ENCODE measurements at places on chromosomes 5 and 9.

DNA sequence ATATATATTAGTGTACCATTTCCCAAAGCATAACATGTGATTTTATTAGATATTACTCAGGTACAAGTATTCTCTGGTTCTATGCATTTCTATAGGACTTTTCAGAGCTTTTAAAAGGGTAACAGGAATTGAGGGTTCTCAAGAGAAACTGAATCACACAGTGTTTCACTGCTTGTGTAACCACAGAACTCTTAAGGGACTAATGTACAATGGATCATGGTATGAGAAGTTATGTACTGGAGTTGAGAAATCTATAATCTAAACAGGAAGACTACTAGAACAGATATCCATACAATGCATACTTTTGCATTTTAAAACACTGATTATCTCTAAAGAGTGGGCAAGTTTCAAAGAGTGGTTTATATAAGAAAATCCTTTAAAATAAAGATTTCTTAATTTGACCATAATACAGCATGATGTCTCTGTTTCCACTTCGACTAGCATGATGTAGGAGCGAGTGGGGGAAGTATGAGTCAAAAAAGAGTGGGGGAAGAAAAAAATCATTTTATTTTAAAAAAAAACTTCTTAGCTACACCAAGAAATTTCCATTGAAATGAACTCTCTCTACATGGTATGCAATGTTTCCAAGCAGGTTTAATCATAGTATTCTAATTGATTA, 183.5 kb downstream of the RFX3 start:
- no peak for DNase-seq

DNA sequence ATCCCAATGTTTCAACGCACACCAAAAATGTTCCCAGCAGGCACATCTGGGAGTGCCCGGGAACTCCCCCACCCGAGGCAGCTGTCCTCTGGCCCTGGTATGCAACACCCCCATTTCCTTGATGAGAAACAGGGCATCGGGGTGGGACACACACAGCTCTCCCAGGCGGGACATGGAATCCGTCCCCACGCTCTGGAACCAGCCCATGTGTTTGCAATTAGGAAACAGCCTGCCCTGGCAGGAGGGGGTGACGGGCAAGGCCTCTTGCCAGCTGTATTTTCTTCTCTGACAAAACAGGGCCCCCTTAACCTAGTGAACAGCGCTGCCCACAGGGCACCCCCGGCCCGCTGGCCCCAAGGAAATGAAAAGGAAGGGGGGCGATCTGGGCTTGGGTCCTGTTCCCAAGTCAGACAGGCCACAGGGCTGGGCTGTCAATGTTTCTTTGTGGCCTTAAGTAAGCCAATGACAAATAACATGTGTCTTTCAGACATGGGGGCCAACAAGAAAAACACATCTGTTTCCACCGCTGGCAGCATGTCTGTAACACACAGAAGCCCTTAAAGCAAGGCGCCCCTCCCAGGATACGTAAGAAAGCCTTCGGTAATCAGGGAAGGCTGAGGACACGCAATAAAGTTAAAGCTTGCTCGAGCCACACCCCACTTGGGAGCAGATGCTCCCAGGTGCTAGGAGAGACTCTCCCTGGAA, 125.3 kb downstream of the ROR2 start:
- no peak for DNase-seq

DNA sequence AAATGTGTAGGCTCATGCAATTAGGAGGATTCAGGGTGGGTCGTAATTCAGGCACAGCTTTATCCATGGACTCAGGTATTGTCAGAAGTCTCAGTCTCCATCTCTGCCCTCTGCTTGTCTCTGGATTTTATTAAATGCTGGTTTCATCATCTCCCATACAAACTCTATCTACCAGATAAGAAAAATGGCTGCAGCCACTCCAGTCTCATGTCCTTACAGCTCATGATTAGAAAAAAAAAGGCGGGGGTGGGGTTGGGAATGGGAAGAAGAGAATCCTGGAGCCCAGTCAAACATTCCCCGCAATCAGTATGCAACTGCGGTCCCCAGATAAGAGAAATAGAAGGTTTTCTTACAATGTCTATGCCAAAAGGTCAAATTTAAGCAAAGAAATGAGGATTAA, 7.6 kb upstream of the FBXO38 start:
- no peak for DNase-seq

DNA sequence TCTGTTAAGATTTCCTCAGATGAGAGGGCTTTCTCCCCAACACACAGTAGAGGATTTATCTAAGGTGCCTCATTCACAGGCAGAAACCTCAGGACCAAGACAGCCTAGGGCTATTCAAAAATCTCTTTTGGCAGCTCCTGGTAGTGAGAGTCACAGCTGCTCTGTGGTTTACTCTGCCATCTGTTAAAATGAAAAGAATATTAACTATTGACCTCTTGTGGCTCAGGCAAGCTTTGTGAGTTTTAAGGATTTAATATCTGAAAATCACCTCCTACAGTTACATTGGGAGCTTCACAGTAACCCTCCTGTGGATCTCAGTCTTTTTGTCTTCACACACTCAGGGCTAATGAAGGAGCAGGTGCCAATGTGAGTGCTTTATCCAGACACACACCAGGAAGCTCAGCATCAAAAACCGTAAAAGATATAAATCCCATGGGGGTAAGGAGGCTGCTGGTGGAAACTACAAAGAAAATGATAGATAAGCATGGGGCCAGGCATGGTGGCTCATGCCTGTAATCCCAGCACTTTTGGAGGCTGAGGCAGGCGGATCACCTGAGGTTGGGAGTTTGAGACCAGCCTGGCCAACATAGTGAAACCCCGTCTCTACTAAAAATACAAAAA, 29.7 kb downstream of the PPP1R2B start:
- no peak for DNase-seq

GRCh38 chr9:122031776-122032175, 61.3 kb downstream of the TTLL11 start:
- no peak for DNase-seq

GRCh38 chr5:165630261-165630778, 2124.9 kb downstream of the MAT2B start:
- no peak for DNase-seq

DNA sequence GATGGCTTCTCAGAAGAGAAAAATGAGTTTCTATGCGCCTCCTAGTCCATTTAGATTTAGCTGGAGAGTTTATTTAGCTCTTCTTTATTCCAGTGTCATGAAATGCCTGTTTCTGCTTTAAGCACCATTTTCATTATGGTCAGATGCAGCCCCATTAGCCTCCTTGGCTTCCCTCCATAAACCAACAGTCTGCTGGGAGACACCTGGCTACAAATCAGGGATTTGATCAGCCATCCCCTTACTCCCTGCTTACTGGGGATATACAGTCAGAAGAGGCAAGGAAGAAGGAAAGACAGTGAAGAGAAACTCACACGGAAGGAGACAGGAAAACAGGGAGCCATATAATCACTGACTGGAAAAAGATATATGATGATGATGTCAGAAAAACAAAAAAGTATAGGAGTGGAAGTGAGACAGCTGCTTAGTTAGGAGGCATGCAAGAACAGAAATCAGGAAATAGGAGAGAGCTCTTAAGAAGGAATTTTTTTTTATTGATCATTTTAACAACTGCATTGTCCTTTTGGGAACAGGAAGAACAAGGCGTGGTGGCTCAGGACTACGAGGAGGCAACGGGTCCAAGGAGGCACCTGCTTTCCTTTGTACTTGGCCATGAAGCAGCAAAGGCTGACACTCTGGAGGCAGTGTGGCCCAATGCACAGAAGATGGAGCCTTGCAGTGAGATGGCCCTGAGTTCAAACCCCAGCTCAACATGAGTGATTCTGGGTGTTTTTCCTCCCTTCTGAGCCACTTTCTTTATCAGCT, 56.1 kb downstream of the MED27 start:
- DNase-seq, result no peak

- no peak for DNase-seq
These were observed 122.2 kb downstream of the SLIT3 start for GRCh38 chr5:169178754-169179153.

GRCh38 chr5:112710896-112711295, 26.8 kb upstream of the APC start:
- no peak for DNase-seq

DNA sequence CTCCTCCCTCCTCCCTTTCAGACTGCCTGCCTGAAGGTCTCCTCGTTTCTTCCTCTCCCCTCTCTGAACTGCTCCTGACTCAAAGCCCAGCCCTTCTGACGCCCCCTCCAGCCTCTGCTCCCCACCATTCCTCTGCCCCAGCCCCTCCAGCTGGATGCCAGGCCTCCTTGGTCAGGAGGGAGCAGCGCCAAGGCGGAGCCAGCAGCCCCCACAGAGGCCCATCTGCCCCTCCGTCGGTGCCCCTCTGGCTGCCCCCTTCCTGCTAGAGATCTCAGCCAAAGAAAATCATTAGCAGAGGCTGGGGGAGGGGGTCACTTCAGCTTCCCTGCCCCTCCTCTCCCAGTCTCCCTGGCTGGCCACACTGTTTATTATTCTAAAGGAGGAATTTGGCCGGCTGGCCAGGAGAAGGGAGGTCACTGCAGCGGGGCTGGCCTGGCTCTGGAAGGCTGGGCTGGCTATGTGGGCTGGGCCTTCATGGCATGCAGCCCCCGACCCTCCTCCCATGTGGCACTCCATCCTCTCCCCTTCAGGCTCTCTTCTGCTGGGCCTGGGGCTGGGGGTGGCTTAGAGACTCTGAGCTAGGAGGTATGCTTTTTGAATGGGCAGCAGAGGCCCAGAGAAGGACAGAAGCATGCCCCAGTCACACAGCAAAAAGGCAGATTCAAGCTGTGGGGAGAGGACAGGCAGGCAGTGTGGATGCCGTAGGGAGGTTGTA, 16.9 kb downstream of the PDGFRB start:
- DNase-seq, result no peak

DNA sequence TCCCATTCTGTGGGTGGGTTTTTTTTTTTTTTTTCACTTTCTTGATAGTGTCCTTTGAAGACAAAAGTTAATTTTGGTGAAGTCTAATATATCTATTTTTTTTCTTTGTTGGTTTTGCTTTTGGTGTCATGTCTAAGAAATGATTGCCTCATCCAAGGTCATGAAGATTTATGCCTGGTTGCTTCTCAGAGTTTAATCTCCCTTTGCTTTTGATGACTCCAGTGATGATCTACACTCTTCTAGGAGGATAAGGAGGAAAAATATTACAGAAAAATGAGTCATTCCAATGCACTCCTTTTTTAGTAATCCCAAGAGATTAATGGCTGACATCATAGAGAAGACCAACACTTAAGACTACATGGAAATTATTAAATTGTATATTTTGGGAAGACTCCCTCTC, 79.7 kb upstream of the ICE1 start:
- no peak for DNase-seq

DNA sequence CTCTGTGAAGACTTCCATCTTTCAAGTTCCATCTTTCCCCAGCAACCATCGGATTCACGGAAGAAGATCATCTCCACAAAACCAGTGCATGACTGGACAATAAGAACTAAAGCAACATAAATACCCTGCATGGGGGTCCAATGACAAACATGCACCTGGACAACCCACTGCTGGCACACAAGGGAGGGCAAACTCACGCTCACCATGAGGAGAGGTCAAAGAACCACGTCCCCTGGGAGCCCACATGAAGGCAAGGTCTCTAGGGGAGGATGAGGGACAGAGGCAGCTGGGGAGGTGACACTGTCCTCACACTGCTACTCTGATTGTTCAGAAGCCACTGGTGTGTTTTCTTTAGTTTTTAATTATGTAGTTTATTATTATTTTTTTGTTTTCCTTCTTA, 190.8 kb downstream of the MED10 start:
- no peak for DNase-seq

GRCh38 chr5:180631549-180632383, 17.6 kb downstream of the FLT4 start:
- no peak for DNase-seq

DNA sequence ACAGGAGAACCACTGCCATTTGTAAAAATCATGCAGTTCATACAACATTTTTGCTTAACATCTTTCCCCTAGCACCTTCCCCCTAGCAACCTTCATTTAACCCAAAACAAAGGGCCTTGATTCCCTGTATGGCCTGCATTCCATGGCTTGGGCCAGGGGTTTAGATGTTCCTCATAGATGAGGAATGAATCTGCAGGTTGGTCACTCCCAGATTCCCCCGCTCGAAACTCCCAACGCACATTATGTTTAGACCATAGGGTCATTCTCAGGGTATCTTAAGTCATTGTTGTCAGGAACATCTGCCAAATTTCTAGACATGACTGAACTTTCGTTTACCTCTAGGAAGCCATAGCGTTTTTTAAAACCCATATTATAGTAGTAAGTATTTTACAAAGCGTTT, 282.2 kb upstream of the VLDLR start:
- no peak for DNase-seq

- no peak for DNase-seq
These were observed 105.3 kb downstream of the VAV2 start for GRCh38 chr9:133886563-133887501.

- DNase-seq, result peak; percentile 30
These were observed 58.5 kb downstream of the CNTRL start for GRCh38 chr9:121133104-121133816.

GRCh38 chr5:84706678-84707641, 322.3 kb upstream of the EDIL3 start:
- DNase-seq, result no peak

DNA sequence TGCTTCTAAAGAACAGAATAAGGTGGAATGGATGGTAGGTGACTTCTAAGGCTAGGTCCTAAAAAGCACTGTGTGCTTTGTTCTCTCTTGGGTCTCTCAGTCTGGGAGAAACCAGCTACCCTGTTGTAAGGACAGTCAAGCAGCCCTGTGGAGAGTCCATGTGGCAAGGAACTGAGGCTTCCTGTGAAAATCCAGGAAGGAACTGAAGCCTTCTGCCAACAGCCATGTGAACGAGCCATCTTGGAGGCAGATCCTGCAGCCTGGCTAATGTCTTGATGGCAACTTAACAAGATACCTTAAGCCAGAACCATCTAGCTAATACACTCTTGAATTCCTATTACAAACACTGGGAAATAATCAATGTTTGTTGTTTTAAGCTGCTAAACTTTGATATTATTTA, 100.1 kb upstream of the PCA3 start:
- DNase-seq, result no peak

DNA sequence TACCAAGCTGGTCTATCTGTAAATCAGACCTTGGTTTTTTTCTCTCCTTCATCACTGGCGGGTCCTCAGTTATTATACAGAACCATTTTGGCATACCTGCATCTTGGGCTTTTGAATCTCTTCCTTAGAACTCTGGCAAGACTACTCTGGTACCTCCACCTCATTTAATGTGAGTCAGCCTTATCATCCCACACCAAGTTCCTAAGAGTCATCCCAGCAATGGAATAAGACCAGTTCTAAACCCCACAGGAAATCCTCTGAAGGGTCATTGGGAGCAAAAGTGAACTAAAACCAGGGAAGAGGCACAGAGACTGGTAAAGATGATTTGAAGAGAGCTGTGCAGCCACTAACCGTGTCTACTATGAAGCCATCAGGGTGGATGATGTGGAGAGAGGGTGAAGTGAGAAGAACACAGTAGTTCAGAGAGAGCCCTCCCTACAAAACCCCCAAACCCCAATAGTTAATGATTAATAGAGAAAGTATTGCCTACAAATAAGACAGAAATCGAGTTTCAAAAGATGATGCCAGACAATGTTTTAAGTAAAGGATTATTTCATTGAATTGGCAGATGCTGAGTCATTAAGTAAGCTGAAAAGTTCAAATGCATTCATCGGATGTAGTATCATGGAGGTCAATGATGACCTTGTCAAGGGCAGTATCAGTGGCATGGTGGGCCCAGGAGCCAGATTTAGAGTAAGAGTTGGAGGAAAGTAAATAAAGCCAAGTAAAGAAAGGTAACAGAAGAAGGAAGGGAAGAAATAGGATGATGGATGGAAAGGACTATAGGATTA, 85.4 kb downstream of the PCSK1 start:
- no peak for DNase-seq

- no peak for DNase-seq
These were observed 3.8 kb downstream of the ADAMTS13 start for GRCh38 chr9:133426011-133426410.
